ENCODE measurements at places on chromosomes 13 and 19.

DNA sequence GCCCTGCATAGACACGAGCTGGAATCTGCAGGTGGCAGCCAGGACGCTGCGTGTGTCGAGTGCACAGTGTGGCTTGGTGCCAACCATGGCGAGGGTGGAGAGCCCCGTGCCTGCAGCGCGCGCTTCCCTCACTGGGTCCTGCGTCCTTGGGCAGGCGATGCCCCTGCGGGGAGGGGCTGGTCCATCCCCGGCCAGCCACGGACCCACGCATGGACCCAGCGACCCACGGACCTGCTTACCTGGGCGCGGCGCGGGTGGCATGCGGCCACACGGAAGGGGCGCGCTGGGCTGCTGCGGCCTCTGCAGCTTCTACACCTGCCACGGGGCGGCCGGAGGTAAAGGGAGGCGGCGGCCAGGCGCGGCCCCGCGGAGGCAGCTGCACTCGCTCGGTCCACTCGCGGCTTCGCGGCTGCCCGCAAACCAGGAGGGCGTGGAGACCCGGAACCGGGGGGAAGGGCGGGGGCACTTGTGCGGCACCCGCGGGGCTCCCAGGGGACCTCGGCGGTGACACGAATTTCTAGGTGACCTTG lies 569 bp upstream of the MCF2L start:
- peak; percentile 65 for DNase-seq

GRCh38 chr13:45847554-45848224 lies 3.9 kb downstream of the SIAH3 start:
- DNase-seq, result no peak

DNA sequence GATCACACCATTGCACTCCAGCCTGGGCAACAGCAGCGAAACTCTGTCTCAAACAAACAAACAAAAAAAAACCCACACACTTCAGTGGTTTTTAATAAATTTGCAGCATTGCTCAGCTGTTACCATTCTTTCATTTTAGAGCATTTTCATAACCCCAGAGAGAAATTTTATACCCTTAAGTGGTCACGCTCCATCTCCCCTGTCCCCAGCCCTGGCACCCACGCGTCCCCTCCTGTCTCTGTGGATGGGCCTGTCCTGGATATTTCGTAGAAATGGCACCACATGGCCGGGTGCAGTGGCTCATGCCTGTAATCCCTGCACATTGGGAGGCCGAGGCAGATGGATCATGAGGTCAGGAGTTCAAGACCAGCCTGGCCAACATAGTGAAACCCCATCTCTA lies 7.8 kb downstream of the THOP1 start:
- DNase-seq, result no peak

- DNase-seq, result no peak
Observed at GRCh38 chr19:38122402-38123093, 101.5 kb downstream of the DPF1 start.

GRCh38 chr13:64028551-64028950 lies 2612.9 kb upstream of the PCDH20 start:
- DNase-seq, result no peak

DNA sequence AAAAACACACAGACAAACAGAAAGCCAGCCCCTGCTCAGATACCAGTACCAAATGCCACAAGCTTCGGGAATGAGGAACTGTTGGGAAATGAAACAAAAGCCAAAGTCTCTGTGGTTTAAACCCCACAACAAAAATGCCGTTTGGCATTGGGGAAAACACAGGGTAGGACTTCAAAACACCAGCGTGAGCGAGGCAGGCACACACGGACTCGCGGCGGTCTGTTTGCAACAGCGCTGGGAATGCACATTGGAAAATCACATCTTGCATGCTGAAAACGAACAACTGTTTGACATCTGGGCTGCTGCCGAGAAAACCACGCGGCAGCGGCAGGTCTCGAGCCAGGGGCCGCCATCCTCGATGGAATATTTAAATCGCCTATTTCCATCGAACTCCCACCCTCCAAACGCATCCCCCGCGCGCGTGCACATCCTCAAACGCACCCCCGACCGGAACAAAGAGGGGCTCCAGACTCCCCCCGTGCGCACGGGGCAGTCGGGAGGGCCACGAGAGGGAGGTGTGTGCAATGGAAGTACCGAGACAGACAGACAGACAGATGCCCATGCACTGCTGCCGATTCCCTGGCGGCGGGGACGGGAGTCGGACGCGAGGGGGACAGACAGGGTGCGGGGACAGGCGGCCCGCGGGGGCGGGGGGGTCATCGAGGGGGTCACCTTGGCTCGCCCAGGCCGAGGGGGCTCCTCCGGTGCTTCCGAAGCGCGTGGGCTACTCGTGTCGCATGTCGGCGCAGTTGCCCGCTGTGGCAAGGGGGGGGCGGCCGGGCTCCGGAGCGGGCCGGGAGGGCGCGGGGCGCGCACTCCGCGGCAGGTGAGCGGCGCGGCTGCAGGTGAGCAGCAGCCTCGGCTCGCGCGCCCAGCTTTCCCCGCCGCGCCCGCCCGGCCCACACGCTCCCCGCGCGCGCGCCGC lies at the start of gene GPR12:
Gene GPR12 (minus strand): TSS at position 880 of the 925 bp plus-strand sequence. CDS start 959 bp downstream, outside the sequence.
- DNase-seq, result no peak

DNA sequence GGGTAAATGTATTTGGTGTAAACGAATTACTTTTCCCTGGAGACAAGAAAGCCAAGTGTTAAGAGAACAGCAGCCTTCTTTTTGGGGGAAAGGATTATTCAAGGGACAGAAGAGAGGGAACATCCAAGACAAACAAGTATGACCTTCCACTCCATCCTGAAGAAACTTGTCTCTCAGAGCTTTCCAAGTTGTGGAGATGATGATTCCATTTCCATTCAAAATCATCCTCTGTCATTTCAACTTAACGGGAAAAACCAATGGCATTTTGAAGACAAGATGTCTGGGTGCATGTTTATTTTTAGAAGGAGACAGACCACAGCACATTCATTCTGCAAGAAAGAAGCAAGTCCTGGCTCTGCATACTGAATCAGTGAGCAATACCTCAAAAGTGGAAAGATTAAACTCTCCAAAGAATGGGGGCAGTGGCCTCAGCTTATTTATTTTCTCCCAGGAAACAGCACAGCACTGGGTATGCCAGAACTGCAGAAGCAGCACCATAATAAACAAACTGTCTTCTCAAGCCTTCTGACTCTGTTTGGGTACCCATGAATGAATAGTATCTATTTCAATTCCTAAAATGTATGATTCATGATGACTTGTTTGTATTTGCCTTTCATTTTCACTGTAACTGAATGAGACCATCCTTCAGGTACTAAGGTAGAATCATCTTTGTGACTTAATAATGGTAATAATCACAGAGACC lies 541.0 kb downstream of the RFC3 start:
- DNase-seq, result peak; percentile 39

GRCh38 chr19:38513762-38514167 lies 80.3 kb downstream of the RYR1 start:
- DNase-seq, result no peak

DNA sequence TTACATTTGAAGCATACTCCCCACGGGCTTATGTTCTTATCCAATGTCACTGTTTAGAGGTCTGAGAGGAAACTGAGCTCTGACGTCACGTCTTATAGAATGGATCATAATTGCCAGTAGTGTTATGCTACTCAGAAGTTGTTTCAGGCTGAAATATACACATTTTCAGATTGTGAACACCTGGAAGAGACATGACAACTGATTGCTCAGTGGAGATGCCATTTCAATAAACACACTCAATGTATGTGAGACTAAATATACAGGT lies 17.3 kb downstream of the FLT1 start:
- DNase-seq, result no peak

DNA sequence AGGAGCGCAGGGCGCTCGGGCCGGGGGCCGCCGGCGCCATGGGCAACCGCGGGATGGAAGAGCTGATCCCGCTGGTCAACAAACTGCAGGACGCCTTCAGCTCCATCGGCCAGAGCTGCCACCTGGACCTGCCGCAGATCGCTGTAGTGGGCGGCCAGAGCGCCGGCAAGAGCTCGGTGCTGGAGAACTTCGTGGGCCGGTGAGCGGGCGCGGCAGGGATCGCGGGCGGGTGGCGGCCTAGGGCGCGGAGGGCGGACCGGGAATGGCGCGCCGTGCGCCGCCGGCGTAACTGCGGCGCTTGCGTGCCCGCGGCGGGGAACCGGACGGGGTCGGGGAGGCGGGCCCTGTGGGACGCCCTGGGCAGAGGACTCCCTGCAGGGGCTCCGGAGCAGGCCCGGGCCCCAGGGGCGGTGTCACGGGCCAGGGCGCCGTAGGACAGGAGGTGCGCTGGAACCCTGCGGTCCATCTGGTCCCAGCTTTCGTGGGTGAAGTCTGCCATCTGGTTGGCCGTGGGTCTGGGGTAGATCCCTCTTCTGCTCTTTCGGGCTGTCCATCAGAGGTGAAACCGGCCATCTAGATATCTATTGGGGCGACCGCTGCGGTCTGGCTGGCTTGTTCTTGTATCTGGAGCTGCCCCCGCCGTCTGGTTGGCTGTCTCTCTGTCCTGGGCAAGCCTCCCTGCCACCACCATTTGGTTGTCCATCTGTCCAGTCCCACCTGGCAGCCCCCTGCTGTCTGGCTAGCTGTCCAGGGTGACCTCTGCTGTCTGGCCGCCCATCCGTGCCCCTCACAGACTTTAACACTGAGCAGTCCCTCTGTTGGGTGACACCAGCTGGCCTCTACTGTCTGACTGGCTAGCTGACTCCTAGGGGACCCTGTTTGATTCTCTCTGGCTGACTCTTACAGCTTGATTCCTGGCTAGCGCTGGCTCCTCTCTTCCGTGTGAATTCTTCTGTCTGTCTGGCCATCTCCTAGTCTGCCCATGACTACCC lies 622 bp downstream of the DNM2 start:
- DNase-seq, result no peak

- no peak for DNase-seq
Observed at GRCh38 chr13:106001443-106001842, 534.0 kb downstream of the EFNB2 start.

DNA sequence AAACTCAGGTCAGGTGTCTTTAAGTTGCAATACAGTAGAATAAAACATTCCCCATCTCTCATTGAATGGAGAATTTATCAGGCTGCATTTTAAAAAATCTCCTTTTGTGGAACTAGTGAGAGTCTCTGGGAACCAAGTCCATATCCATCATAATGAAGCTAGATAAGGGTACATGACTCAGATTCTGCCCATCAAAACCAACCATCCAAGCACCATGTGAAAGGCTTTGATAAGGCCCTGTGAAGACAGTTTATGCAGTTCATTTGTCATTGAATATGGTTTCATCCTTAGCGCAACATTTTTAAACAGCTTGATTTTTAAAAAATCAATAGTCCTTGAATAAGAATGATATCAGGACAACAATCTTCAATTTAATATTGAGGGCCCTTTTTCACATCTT lies 56.3 kb upstream of the DIAPH3 start:
- no peak for DNase-seq

Data from PC-9 (cell line).